Tibial nerve (tissue), 4 donors: ENCODE measurements at places on chromosomes 1 and 21.
A peak's percentile ranks its signal among the peaks of the same experiment; 100 is the strongest.

GRCh38 chr21:42731264-42732032 is 78.0 kb downstream of the PDE9A start:
- no peaks in the 10 kb centered on the region for H3K4me1 ChIP-seq
- no peak overlapping the region for H3K27ac ChIP-seq
- DNase-seq = no peak
- no peaks in the 10 kb centered on the region for H3K27me3 ChIP-seq

- H3K4me3 ChIP-seq = no peak overlapping the region
- no peaks in the 10 kb centered on the region for H3K27me3 ChIP-seq
- no peak for DNase-seq
- no peaks in the 10 kb centered on the region for H3K36me3 ChIP-seq
Measured at GRCh38 chr1:234199476-234200127, 173.7 kb upstream of the COA6 start.

DNA sequence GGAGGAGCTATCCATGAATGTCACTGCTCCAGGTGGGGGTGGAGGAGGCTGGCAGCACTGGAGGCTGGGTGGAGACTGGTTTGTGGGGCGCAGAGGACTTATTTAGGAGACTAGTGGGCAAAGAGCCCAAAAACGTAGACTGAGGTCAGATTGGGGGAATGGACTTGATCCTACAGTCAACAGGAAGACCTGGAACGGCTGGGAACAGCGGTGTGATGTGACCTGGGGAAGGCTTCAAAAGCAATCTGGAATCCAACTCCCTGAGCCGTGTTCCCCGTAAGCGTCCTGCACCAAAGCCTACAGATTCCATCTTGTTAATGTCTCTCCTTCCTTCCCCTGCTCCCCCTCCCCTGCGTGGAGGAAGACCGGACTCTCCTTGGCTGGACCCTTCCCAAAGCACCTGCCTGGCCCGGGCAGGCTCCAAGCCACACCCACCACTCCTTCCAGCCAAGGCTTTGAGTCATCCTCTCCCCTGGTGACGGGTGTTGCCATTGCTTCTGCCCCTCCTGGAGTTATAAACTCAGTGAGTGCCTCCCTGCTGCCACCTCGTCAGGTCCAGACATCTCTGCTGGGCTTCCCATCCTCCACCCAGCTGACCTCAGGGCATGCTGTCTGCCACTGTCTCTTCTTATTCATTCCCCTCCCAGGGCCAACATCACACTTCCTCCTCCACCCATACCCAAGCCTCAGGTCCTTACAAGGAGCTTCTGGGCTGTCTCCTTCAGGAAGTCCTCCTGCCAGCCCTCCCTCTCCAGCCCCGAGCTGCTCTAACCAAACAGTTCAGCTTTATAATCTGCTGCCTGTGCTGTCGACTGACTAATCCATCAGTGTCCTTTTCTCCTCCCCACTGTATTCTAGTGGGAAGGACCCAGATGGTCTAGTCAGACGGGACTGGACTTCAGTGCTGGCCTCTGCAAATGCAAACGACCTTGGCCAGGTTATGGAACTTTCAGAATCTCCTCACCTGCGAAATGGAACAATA is 1.6 kb upstream of the CLSTN1 start:
- H3K27ac ChIP-seq = peak overlapping the region; percentile 94
- H3K36me3 ChIP-seq = no peaks in the 10 kb centered on the region

- H3K27me3 ChIP-seq = no peaks in the 10 kb centered on the region
- H3K36me3 ChIP-seq = no peaks in the 10 kb centered on the region
- no peak for DNase-seq
- H3K4me1 ChIP-seq = no peaks in the 10 kb centered on the region
Measured at GRCh38 chr1:73901738-73902137, 296.2 kb downstream of the LRRIQ3 start.

- no peak for DNase-seq
- no peak overlapping the region for H3K4me3 ChIP-seq
- H3K27ac ChIP-seq = peak overlapping the region; percentile 39
- H3K27me3 ChIP-seq = no peaks in the 10 kb centered on the region
Measured at GRCh38 chr1:8875216-8875861, 3.1 kb downstream of the ENO1 start.

GRCh38 chr1:156203331-156203730 is 9.4 kb downstream of the SLC25A44 start:
- no peak overlapping the region for H3K4me3 ChIP-seq
- no peak for DNase-seq
- H3K27me3 ChIP-seq = no peaks in the 10 kb centered on the region
- no peak overlapping the region for H3K27ac ChIP-seq
- peaks cover 7% of the 10 kb centered on the region for H3K36me3 ChIP-seq

- DNase-seq = no peak
- H3K27me3 ChIP-seq = no peaks in the 10 kb centered on the region
- no peaks in the 10 kb centered on the region for H3K36me3 ChIP-seq
- H3K4me3 ChIP-seq = no peak overlapping the region
- no peaks in the 10 kb centered on the region for H3K4me1 ChIP-seq
Measured at GRCh38 chr1:115906627-115907026, 65.7 kb upstream of the NHLH2 start.

- no peaks in the 10 kb centered on the region for H3K27me3 ChIP-seq
- no peak overlapping the region for H3K27ac ChIP-seq
- no peak overlapping the region for H3K4me3 ChIP-seq
- no peak for DNase-seq
Measured at GRCh38 chr1:31370565-31370964, 2.3 kb downstream of the FABP3 start.

GRCh38 chr1:27331426-27331825 is 9.5 kb downstream of the TMEM222 start:
- H3K36me3 ChIP-seq = peaks cover 18% of the 10 kb centered on the region
- peaks cover 27% of the 10 kb centered on the region for H3K4me1 ChIP-seq
- DNase-seq = no peak
- H3K27ac ChIP-seq = no peak overlapping the region
- H3K27me3 ChIP-seq = no peaks in the 10 kb centered on the region
- no peak overlapping the region for H3K4me3 ChIP-seq

DNA sequence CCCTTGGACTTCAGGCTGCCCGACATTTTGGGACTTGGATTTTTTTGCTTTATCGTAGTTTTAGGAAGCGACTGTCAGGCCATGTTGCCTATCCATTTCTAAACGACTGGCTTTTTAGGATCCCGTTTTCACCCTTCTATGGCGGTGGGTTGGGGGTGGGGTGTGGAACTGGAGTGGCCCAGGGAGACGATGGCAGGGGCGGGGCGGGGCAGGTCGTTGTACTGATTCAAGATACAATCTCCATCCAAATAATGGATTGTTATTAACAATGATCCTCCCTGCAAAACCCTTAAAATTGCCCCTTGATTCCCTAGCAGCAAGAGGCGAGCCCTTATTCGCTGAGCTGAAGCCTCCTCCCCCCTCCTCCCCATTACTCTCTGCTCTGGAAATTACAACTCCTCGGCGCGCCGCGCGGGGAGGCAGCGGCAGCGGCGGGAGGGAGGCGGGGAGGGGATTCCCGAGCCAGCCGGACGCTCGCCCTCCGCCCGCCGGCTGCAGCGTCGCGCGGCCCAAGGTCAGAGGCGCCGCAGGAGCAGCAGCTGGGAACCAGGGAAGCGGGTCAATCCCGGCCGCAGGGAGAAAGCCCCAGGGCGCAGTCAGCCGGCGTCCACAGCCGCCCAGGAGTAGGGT is at the start of gene TRIM67:
Gene TRIM67, plus strand, starts transcription at position 392 of the 630 bp plus-strand sequence. CDS start 912 bp downstream, outside the sequence.
- H3K36me3 ChIP-seq = no peaks in the 10 kb centered on the region
- peak within 1 kb of the TSS; percentile 20 for H3K4me3 ChIP-seq
- H3K27ac ChIP-seq = no peak within 1 kb of the TSS

DNA sequence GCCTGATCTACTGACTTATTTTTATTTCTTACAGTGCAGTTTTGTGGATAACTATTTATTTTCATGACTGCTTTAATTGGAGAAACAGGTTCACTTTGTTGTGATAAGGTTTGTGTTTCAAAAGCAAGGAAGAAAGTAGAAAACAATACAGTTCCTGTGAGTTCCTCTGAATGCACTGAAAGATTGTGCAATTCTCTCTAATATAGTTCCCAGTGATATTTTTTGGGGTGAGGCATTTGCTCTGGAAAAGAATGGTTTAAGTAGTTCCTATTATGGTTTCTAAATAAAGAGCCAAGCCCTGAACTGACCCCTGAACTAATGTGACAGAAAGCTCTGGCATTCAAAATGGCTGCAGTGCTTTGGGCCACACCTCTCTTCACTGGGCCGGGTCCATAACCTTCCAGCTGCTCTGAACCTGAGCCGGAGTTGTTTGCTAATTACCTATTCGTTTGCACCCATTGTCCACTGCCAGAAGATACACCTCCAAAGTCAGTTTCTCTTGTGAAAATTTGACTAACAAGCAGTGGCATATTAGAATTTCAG is 56.6 kb upstream of the VTCN1 start:
- H3K4me3 ChIP-seq = no peak overlapping the region
- peaks cover 6% of the 10 kb centered on the region for H3K4me1 ChIP-seq
- no peaks in the 10 kb centered on the region for H3K36me3 ChIP-seq
- H3K27me3 ChIP-seq = no peaks in the 10 kb centered on the region

- no peaks in the 10 kb centered on the region for H3K27me3 ChIP-seq
- DNase-seq = no peak
- no peaks in the 10 kb centered on the region for H3K36me3 ChIP-seq
- peaks cover 6% of the 10 kb centered on the region for H3K4me1 ChIP-seq
Measured at GRCh38 chr1:57492586-57493226, 68.8 kb upstream of the DAB1 start.

DNA sequence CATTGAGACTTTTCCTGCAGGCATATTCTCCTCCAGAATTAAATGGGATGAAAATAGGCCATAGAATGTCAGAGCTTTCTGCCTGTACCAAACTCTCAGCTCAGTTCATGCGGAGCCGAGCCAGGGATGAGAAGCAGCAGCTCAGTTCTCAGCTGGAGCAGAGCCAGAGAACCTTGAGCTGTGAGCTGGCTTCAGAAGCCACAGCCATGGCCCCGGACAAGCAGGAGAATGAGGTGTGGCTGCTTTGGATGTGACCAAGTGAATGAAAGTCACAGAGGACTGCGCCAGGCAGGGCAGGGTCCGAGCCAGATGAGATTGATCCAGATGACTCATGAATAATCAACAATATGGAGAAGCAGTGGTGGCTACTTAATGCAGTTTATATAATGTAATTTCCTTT is 633.8 kb downstream of the NCAM2 start:
- no peak overlapping the region for H3K4me3 ChIP-seq
- no peaks in the 10 kb centered on the region for H3K4me1 ChIP-seq
- no peaks in the 10 kb centered on the region for H3K36me3 ChIP-seq
